ENCODE measurements at places on chromosomes 2 and 18.

DNA sequence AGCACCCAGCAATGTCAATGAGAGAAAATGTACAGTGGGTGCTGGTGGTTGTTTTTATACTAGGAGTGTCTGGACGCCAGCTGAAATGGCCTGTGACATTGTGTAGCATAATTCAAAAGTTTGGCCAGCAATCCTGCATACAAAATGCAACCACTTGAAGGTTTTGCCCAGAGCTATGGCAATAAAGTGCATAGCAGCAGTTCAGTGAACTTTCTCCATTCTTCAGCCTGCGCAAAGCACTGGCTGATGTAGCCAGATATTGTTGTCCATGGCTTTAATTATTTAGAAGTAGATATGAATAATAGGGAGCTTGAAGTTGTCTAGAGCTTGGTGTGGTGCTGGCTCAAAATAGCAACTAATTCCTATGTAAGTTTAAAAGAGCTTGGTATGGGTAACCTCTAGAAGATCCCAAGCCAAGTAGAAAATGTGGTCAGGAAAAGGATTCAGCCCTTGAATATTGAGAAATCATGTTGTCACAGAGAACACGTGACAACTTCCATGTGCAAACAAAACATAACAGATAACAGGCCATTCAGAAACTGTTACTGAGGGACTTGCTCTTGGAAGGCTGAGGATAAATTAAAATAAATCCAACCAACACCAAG lies 33.3 kb upstream of the PGAP1 start:
- DNase-seq: no peak

DNA sequence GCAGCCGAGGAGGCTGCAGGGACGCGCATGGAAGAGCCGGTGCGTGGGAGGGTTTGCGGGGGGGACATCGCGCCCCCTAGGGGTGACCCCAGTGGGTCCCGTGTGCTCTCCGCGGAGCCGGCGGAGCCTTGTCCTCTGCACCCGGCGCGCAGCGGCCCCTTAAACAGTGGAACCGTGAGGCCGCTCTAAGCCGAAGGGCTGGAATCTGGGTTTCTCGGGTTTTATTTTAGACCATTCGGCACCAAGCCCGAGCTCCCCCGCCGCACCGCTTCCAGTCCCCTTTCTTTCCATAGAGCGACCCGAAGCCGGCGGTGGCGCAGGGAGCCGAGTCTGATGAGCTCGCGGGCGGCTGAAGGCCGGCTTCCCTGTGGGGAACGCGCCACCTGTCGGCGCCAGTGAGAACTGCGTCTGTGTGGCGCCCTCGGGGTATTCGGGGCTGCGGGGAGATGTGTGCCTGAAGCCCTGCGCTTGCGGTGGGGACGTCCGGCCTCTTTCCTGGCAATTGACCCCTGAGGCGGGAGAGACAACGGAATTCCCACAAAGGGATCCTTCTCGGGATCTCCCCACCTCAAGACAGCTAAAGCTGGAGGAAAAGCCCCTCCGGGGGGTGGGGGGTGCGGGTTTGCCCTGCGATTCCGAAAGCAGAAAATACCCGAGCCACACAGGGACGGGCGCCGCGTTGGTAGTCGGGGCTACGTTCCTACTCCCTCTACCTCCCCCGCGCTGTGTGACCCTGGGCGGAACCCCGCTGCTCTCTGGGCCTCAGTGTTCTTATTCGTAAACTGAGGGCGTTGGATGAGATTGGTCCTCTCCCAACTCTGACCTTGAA lies 8.2 kb upstream of the EN1 start:
- peak; percentile 24 for DNase-seq

- DNase-seq: no peak
Measured at GRCh38 chr18:71523483-71524435, 1020.4 kb downstream of the CBLN2 start.

- DNase-seq: no peak
Measured at GRCh38 chr18:63832470-63832869, 55.0 kb upstream of the SERPINB2 start.

DNA sequence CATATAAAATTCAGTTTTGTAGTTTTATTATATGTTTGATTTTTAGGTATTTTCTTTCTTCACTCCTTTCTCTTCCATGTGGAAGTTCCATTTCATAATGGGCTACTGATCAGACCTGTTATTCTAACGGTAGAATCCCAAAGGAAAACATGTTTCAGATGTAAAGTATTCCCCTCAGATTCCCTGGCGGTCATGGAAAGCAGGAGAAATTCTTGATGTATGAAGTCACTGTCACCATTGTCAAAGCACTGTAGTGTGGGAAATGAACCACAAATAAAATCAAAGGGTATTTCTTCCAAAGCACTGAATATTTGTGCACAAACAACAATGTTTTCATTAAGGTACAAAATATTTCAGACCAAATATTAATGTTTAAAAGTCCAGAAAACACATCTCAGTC lies 237.3 kb upstream of the KLHL14 start:
- no peak for DNase-seq

DNA sequence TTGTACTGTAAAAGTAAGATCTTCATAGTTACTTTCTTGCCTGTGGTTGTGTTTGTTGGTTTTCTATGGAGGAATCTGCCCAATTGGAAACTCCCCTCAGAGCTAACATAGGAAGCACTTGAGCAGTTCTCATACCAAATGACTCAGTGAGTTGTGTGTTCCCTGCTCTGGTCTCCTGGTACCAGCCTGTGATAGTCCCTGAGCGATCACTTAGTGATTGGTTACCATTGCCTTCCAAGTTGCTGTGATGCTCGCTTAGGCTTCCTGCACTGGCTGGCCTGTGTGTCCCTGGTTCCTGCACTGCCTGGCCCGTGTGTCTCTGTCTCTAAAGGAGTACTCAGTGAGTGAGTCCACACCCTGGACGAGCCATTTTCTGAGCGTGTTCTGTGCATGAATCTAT lies 133.0 kb downstream of the MAP4K4 start:
- DNase-seq: no peak

GRCh38 chr2:153532140-153532539 lies 53.6 kb upstream of the RPRM start:
- no peak for DNase-seq

DNA sequence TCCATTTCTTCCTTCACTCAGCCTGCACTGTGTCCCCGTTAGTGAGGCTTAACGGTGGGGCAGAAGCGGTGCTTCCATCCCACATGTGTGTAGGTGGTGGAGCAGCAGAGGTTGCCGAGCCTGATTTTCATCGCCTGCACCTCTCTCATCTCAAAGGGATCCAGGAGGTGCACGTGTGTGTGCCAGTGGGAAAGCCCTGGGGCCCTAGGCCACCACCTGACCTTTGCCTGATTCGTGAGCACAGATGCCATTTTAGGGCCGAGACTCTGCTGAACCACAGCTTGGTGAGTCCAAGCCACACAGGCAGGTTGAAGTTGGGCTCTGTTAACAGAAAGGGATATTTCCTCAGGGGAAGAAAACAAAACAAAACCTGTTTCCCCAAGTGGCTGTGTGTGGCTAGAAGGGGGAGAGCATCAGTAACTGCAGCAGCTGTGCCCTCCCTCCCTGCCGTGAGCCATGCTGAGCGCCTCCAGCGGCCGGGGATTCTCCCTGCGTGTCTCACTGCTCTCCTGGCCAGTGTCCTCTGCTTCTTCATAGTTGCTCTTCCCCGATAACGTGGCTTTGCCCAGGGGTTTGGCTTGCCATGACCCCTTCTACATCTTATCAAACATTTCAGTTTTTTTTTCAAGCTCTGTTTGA lies 81.5 kb downstream of the MAPRE2 start:
- no peak for DNase-seq
